Stimulated activated CD4-positive, alpha-beta T cell treated with anti-CD3 and anti-CD28 coated beads, Interleukin-12 subunit alpha, Interleukin-12 subunit beta, amount 100 ng/mL, for 24 hours (primary cell): ENCODE measurements at places on chromosomes 13 and 19.
A peak's percentile ranks its signal among the peaks of the same experiment; 100 is the strongest.

- DNase-seq, result no peak
Observed at GRCh38 chr19:9937001-9937411, 691 bp upstream of the OLFM2 start.

DNA sequence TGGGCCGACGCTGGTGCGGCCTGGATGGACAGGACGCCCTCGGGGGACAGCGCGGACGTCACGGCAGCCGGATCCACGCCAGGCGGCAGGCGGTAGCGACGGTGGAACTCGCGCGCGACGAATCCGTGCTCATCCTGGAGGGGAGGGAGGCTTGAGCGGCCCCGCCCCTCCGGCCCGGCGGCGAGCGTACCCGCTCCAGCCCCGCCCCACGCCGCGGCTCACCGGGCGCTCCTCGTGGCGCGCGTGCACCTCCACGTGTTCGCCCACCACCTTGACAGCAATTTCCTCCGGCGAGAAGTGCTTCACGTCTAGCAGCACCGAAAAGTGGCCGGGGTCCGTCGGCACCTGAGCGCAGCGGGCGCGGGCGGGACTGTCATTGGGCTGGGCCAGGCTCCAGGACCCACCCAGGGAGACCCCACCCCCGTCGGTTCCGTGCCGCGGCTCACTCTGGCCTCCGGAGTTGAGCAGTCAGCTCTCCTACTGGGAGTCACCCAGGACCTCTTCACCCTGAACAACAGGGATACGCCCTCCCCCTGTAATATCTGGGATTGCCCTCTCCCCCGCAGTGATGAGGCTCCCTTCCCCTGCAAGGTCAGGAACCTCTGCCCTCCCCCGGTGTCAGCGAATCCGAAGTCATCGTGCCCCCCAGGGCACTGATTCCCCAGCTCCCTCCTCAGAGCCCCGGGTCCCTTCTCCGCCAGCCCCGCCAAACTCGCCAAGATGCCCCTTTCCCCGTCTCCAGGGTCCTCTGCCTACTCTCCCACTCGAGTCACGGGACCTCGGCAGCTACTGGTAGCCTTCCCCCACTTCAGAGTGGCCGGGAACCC, 1.1 kb downstream of the HSPB6 start:
- no peak for DNase-seq

DNA sequence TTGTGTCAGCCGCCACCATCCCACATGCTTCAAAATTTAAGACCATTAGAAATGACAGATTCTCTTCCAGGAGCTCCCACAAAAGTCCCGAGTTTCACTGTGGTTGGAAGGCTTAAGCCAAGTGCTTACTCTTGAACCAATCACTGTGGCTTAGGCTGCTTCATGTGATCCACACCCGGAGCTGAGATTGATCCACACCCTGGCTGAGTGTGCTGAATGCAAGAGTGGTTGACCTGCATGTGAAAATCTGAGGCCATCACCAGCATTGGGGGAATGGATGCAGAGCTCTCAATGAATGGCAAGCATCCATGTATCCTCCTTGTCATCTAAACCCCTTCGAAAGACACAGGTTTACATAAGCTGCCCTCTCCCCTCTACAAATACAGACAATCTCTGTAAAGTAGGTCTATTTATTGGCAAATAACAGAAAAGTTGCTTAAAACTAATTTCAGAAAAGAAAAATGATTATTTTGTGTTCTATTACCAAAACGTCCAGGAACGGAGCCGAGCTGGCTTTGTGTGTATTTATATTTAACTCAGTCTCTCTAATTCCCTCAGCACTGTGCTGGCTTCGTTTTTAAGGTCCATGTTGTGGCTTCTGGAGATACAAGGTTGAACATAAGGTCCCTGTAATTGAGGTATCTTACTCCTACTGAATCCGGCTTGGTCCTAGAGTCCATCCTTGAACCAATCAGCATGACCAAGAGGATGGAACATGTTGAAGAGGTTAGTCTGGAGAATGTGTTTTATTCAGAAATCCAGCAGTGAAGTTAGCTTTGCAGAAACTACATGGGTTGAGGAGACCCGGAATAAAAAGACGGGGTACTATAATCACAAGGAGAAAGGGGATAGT, 332.4 kb downstream of the LIG4 start:
- no peak for DNase-seq

- no peak for DNase-seq
Observed at GRCh38 chr19:4577020-4577782, 17.7 kb upstream of the SEMA6B start.

GRCh38 chr19:11191273-11191755, 6.0 kb downstream of the KANK2 start:
- no peak for DNase-seq

DNA sequence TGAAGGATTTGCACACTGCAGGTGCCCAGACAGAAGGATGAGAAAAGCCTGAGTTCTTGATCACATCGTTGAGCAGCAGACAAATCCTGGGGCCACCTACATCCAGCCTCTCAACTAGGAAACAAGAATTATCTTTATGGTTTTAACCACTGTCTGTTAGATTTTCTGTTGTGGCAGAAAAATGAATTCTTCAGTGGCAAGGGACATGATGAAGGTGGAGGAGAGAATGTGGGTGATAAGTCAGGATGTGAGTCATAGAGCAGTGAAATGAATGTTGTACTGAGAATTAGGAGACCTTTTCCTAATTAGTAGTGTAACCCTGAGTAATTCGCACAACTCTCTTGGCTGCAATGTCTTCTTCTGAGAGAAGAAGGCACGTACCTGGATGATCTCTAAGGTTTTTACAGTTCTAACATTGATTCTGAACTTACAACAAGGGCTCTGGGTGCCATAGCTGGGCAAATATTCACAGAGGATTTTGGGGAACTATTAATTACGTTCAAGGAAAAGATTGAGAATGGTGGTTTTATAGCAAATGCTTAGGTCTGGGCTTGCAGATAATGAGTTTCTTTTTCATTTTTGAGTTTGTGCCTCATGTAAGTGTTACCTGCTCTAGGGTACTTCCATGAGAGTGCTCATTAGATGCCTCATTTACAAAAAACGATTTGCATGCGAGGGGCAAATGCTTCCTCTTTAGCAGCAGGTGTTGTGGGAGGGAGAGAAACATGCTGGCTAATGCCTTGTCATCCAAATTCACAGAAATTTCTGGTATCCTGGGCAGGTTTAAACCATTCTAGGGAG, 111.0 kb upstream of the KL start:
- DNase-seq, result peak; percentile 10

DNA sequence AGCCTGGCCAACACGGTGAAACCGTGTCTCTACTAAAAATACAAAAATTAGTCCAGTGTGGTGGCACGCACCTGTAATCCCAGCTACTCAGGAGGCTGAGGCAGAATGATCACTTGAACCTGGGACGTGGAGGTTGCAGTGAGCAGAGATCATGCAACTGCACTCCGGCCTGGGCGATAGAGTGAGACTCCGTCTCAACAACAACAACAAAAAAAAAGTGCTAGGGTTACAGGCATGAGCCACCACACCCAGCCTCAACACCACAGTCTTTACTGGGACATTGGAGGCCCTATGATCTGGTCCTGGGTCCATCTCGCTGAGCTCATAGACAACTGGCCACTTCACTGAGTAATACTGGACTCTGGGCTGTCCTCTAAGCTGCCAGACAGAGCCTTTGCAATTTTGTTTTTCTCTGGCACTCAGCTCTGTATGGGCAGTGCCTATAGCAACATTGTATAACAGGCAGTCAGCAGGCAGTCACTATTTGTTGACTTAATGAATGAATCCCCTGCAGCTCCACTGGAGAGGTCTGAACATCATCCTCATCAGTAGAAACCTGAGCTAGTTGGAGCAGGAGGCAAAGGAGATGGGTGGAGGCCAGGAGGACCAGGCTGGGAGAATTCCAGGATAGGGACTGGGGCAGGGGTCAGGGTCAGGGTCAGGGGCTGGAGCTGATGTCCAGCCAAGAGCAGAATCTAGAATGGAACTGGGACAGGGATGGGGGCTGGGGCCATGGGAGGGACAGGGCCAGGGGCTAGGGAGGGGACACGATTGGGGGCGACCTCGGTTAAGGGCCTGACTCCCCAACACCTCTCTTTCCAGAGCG, 8.1 kb downstream of the BLOC1S3 start:
- no peak for DNase-seq

DNA sequence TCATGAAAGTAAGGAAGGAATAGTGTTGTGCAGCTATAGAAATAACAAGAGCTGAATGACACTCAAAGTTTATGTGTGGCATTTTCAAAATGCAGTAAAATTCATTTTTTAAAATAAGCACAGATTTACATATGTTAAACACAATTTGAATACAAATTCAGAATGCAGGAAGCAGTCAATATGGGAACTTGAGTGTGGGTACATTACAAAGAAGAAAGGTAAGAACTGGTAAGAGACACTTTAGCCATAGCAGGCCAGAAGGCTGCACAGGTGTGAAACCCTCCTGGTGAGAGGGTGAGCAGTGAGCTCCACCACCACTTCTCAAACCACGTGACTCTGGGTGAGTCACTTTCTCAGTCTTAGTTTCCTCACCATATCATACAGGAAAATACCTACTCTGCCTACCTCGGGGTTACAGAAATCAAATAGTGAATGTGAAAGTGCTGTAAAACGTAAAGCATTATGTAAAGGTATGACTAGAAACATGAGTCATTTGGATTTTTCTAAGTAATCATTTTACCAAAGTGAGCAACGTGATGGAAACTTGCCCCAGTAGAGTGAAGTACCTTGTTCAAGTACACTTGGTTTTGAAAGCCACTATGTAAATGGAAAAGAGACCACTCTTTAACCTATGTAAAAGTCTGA, 40.5 kb downstream of the USP12 start:
- DNase-seq, result peak; percentile 62

- DNase-seq, result no peak
Observed at GRCh38 chr19:49152119-49152550, 3.1 kb downstream of the HRC start.

DNA sequence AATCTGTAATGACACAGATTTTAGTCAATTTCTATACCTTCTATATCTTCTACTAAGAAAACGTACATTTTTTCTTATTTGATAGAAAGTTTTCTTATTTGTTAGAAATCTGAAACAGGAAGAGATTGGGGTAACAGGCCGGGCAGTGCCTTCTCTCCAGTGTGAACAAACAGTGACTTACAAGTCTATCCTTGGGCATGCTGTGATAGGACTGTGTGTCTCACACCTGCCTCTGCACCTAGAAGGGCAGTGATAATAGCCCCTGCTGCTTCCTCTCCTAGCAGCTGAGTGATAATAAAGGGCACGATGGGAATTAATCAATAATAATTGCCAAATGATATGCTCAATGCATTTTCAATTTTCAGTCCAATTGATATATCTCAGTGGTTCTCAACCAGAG, 1.4 kb downstream of the TMEM272 start:
- no peak for DNase-seq

DNA sequence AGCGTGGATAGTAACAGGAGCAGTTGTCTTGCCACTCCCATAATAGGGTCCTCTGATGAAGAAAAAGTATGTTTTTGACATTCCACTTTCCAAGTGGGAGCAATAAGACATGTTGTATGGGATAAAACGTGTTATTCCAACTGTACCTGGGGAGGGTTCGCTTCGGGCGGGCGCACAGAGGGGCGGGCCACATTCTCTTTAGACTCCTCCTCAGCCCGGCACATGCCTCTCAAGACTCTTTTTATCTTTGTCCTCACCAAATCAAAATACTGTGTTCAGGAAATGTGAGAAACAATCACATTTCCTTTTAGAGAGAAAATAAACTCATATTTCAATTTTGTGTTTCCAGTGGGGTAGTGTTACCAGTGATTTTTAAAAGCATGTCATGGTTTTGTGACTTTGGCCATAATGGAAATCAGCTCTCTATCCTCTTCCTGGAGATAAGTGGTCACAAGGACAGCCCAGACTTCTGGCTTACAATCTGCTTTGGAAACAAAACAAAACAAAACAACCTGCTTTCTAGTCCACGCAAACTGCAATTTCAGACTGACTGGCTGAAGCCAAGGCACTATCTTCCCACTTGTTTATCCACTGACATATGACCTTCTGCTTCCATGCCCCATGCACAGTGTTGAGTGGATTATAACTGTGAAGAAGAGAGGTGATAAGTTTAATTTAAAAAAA, 276.1 kb downstream of the NALCN start:
- DNase-seq, result no peak

GRCh38 chr19:3033595-3034405, 4.7 kb upstream of the TLE2 start:
- DNase-seq, result no peak

- no peak for DNase-seq
Observed at GRCh38 chr13:35808846-35809245, 322.3 kb downstream of the DCLK1 start.

DNA sequence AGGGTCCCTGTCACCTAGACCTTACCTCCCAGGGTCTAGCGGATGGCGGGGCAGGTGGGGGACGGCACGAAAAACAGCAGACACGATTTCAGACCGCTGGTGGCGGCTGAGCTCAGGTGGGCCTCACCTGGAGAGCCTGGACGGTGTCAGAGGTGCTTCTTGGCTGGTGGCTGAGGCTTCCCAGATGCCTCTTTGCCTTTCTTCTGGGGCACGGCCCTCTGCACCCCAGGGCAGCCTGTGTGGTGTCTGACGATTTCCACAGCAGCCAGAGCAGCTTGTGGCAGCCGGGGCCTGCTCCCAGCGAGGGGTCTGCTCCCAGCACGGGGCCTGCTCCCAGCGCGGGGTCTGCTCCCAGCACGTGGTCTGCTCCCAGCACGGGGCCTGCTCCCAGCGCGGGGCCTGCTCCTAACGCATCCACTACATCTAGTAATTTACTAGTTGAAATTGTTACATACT, 66.7 kb downstream of the ATP11A start:
- DNase-seq, result no peak

DNA sequence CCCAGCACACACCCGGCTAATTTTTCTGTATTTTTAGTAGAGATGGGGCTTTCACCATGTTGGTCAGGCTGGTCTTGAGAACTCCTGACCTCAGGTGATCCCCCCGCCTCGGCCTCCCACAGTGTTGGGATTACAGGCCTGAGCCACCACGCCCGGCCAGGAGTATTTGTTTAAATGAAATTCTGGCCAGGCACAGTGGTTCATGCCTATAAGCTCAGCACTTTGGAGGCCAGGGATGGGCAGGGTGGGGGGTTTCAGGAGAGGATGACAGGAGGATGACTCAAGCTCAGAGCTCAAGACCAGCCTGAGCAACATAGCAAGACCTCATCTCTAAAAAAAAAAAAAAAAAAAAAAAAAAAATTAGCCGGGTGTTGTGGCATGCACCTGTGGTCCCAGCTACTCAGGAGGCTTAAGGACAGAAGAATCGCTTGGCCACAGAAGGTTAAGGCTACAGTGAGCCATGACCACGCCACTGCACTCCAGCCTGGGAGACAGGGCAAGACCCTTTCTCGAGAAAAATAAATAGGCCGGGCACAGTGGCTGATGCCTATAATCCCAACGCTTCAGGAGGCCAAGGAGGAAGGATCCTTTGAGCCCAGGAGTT, 8.2 kb upstream of the DHDH start:
- no peak for DNase-seq
